ENCODE measurements at places on chromosomes 16 and 17. TPM values are rescaled to one million over a fixed set of nuclear protein-coding genes. Genes with fewer than 3 reads are reported as not detected.
A peak's percentile ranks its signal among the peaks of the same experiment; 100 is the strongest.

ALG1 gene
- total RNA-seq = 24.4 TPM

MPV17L gene
- total RNA-seq = 4.3 TPM

ABCA6 gene
- 30.7 TPM for total RNA-seq

PRM3 gene
- total RNA-seq = not detected

STARD3 gene
- total RNA-seq = 193 TPM

KRT33A gene
- not detected for total RNA-seq

HSD17B2 gene
- 9.6 TPM for total RNA-seq

TBC1D3I gene
- not detected for total RNA-seq

DNA sequence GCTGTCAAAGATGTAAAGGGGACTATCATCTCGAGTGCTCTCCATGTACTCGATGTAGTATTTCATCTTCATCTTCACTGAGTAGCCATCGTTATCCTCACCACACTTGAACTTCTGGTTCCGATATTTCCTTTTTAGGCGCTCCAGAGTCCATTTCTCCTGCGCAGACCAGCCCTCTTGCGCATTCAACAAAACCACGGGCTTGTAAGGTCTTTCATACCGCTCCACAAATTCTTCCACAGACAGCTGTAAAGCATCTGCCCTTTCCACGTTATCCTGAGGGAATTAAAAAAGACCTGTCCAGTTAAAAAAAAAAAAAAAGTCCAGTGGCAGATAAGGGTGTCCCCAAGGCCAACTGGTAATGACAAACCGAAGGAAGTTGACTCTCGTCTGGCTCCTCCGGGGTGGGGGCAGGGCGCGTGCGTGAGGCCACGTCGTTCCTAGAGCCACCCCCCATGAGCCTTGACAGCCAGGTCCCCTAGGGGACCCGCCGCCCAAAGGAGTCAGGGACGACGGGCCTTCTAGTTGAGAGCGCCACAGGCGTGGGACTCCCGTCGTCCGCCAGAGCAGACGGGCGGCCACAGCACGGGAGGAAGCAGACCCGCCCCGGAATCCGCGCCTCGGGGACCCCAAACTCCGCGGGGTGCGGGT, 701 bp downstream of the JMJD6 start:
- H3K4me3 ChIP-seq = peak overlapping the region; percentile 89
- H3K4me1 ChIP-seq = peaks cover 29% of the 10 kb centered on the region
- no peaks in the 10 kb centered on the region for H3K36me3 ChIP-seq
- H3K27me3 ChIP-seq = no peaks in the 10 kb centered on the region

DNA sequence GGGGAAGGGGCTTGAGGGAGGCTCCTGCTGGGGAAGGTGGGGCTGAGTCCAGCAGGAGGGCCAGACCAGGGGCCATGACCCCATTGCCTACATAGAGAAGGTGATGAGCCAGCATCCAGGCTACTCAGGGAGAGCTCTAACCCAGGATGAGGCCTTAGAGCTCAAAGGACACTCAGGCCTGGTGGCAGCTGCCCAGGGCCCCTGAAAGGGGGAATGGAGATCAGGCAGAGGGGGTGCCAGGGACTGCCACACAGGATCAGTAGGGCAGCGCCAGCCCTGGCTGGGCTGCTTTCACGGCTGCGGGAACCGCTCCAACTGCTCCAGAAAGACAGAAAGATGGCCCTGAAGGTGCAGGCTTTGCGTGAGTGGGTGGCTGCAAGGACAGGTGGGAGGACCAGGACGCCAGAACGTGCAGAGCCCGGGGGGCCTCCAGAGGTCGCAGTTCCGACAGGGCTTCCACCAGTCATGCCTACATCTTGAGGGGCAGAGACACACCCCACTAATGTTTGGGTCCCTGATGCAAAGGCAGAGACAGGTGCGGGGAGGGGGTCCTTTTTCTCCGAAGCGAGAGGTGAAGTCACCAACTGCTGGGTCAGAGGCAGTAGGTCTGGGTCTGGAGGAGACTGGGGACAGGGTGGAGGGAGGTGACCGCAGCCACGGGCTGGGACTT, 882 bp upstream of the ATP6V0C start:
- H3K36me3 ChIP-seq = no peaks in the 10 kb centered on the region
- no peak for DNase-seq
- H3K4me1 ChIP-seq = peaks cover 30% of the 10 kb centered on the region
- no peaks in the 10 kb centered on the region for H3K27me3 ChIP-seq

DNA sequence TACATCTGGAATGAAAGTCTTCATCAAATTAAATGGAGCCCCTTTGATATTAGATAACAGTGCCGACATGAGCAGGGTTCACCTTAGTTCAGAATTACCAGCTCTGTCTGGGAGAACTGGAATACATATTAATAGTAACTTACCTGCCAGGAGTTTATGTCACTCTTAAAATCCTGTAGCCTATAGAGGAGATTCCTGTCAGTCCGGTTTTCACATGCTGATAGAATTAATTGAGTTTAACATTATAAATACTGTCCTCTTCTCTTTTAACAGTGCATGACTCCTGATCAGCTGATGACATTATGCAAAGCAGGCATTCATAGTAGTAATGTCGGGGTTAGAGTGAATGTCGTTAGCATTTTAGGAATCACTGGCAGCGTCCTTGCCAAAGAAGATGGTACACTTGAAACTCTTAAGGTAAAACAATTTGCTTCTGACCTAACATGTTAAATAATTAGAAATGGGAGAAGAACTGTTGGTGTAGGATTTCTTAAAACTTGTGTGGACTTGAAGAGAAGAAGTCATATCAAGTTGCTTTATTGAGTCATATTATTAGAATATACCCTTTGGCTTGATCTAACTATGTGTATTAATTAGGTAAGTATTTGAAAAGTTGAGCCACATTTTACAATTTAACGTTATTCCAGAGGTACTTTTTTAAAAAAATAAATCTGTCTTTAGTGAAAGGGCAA, 34.3 kb downstream of the HEATR3 start:
- H3K4me3 ChIP-seq = no peak overlapping the region
- H3K27ac ChIP-seq = no peak overlapping the region
- H3K36me3 ChIP-seq = peaks cover 33% of the 10 kb centered on the region
- no peaks in the 10 kb centered on the region for H3K27me3 ChIP-seq
- H3K4me1 ChIP-seq = no peaks in the 10 kb centered on the region

DNA sequence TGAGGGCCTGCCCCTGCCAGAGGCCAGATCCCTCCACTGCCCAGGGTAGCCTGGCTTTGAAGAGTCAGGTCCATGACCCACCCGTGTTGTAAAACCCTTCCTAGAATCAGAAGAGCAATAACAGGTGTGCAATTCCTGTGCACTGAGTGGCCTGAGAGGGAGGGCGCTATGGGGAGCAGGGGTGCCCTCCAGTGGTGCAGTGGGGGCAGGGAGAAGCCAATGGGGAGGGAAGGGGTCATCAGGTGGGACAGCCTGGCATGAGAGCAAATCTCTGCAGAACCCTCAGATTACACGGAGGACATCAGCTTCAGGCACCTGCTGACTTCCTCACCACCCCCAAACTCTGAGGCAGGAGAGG, 72.9 kb upstream of the ZNF469 start:
- H3K27me3 ChIP-seq = no peaks in the 10 kb centered on the region
- no peaks in the 10 kb centered on the region for H3K36me3 ChIP-seq
- H3K4me3 ChIP-seq = no peak overlapping the region

DNA sequence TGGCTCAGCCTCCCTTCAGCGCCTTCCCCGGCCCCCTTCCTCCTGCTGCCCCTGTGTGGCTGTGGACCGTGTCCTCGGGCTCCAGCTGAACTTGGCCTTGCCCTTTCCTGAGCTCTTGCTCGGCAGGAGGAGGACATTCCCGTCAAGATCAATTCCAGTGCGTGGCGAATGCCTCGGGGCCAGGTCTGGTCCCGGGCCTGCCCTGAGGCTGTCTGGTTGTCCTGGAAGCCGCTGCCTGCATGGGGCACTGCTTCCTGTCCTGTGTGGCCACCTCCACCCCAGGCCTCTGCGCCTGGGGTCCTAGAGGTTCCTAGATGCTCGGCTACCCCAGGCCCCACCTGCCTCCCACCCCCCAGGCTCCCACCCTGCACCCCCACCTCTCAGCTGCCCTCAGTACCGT, 12.8 kb downstream of the BAHCC1 start:
- no peaks in the 10 kb centered on the region for H3K27me3 ChIP-seq
- H3K36me3 ChIP-seq = no peaks in the 10 kb centered on the region
- H3K4me1 ChIP-seq = peaks cover 48% of the 10 kb centered on the region
- no peak overlapping the region for H3K27ac ChIP-seq
- DNase-seq = no peak
- no peak overlapping the region for H3K4me3 ChIP-seq

DNA sequence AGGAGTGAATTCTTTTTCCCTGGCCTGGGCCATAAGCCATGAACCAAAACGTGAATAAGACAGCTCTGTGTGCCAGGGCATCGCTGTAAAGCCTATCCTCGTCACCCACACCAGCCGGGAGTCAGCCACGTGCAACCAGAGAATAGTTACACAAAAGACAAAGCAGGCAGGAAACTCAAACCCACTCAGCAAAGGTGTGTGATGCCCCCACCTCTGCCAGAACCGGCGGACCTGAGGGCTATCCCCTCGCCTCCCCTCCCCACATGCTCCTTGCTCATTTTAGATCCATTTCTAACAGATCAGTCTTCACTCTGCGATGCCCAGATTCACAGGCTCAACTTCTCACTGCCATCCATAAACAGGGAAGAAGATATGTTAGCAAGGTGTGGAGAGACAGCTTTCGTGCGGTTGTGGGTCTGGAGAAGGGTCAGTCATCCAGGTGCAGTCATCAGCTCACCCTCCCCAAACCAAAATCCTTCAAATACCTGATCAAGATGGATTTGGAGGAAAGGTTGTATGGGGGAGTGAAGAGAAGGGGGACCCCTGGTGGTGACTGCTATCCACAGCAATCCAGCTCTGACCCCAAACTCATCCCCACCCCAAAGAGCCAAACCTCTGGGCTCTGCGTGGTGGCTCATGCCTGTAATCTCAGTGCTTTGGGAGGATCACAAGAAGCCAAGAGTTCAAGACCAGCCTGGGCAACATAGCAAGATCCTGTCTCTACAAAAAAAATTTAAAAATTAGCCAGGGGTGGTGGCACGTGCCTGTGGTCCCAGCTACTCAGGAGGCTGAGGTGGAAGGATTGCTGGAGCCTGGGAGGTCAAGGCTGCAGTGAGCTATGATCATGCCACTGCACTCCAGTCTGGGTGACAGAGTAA, 219.2 kb downstream of the C16orf78 start:
- H3K27ac ChIP-seq = no peak overlapping the region
- no peaks in the 10 kb centered on the region for H3K27me3 ChIP-seq
- H3K4me3 ChIP-seq = no peak overlapping the region
- H3K4me1 ChIP-seq = no peaks in the 10 kb centered on the region

- H3K27ac ChIP-seq = peak overlapping the region; percentile 68
- no peak for DNase-seq
- H3K4me3 ChIP-seq = no peak overlapping the region
- H3K27me3 ChIP-seq = no peaks in the 10 kb centered on the region
- peaks cover 5% of the 10 kb centered on the region for H3K4me1 ChIP-seq
Measured at GRCh38 chr16:73205153-73205886, 157.4 kb upstream of the ZFHX3 start.

GRCh38 chr16:81163671-81164070, 67.5 kb upstream of the GCSH start:
- H3K36me3 ChIP-seq = no peaks in the 10 kb centered on the region
- no peaks in the 10 kb centered on the region for H3K4me1 ChIP-seq

GRCh38 chr17:3744014-3744413, 20.3 kb downstream of the HASPIN start:
- no peak overlapping the region for H3K27ac ChIP-seq
- peaks cover 6% of the 10 kb centered on the region for H3K4me1 ChIP-seq
- no peak for DNase-seq

DNA sequence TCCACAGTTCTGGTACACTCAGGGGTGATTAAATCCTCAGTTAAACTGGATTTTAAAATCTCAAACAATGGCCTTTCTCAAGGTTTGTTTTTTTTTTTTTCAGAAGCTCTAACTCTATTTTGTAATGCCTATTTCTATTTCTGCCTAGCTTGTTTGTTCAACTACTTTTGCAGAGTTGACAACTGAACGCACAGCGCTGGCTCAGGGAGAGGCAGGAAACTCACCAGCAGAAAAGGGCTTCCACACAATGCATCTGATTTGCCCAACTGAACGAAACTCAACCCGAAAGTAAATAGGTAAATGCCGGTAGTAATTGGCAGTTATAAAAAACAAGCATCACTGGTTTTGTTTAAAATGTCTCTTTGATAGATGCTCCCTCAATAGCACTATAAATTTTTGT, 52.7 kb upstream of the CNEP1R1 start:
- H3K36me3 ChIP-seq = no peaks in the 10 kb centered on the region
- H3K27me3 ChIP-seq = peaks cover 18% of the 10 kb centered on the region
- H3K4me1 ChIP-seq = no peaks in the 10 kb centered on the region

DNA sequence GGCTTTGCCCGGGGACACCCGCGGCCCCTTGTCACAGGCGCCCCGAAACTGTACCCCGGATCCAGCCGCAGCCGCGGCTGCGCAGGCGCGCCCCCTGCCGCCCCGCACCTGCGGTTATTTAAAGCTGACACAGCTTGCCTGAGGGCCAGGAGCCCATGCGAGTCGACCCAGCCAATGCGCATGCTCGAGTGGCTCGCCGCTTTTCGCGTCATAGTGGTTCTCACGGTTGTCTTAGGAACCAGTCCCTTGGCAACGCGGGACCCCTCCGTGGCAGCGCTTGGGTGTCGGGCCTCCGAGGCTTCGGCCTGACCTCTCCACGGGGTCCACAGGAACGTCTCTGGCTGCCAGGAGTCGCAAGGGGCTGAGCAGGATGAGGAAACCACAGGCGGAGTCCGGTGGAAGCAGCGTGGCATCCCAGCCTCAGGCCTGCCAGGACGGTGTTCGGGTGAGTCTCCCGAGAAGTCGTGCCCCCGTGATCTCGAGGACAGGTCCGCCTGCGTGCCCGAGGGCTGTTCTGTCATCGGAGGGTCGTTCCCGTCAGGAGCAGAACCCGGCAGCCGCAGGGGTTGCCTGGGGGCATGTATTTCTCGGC, 716.9 kb downstream of the KCNJ18 start:
- H3K27ac ChIP-seq = no peak overlapping the region
- H3K4me1 ChIP-seq = no peaks in the 10 kb centered on the region
- H3K27me3 ChIP-seq = no peaks in the 10 kb centered on the region

All from transverse colon (tissue), 4 donors.